CD4-positive, alpha-beta T cell (primary cell): ENCODE measurements at places on chromosomes 5 and 9.
A peak's percentile ranks its signal among the peaks of the same experiment; 100 is the strongest.

DNA sequence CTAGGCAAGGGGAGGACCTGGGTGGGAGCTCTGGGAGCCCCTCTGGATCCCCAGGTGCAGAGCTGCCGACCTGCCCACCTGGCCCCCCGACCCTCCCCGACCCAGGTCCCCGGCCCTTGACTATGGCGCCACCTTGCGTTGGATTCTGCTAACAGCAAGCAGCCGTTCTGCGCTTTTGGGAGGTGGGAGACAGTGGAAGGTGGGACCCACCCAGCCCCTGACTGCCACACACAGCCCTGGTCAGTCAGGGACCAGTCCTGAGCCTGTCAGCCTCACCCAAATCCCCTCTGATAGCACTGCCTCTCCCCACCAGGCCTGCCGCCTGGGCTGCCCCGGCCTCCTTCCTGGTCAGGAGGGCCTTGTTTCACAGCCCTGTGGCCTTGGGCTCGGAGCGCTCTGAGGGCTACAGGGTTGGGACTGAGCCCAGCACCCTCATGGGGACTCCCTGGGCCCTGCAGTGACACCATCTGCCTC lies 77.9 kb downstream of the HMCN2 start:
- peak; percentile 21 for DNase-seq

DNA sequence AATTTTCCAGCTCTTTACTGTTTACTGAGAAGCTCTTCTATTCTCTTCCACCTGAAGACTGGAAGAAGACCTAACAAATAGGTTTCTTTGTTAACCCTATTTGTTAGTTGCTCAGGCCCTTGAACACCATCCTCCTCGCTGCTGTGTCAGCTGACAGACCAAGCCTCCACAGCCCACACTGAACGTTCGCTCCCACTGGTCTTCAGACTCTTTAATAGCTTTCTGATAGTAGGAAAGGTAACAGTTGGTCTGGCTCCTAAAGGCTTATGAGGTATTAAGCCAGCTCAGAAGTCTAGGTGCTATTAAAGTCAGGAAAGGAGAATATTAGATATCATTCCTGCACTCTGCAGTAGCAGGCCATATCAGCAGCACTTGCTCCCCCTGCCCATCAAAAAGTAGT lies 23.3 kb upstream of the F2R start:
- DNase-seq, result no peak

DNA sequence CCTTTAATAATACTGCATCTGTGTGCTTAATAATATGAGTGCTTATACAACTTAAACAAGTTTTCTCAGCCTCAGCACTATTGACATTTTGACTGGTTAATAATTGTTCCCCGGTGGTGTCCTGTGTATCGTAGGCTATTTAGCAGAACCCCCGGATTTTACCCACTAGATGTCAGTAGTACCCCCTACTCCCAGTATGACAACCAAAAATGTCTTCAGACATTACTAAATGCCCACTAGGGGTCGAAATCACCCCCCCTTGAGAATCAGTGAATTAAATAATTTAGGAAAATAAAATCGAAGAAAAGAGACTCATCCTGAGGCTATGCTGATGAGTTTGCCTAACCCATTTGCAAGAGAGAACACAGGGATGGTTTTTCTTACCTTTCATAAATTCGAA lies 166.3 kb downstream of the ATP10B start:
- DNase-seq, result no peak

DNA sequence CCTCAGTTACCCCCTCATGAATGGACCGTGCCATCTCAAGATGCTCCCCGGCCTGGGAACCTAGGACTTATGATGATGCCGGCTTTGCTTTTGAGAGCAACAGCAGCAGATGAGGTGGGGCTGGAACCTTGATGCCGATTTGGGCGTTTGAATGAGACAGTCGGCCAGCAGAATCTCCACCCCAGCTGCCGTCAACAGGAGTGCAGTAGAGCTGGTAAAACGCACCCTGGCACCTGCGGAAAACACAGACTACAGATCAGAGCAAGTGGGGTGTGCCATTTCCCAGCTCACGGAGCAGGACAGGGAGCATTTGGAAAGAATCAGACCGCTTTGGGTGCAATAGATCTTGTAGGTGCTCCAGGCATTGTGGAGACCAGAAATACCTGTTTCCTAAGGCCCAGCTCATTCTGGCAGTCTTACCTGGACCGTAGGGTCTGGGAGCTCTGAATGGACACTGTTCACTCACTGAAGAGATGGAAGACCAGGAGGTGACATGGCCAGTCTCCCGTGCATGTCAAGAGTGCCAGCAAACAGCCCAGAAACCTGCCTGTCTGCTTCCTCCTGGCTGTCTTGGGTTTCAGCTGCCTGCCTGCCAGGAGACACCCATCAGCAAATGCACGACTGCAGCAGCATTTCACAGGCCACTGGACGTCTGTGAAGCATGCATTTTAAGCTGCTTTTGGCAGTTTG lies 317.7 kb upstream of the IRX4 start:
- DNase-seq, result no peak

- DNase-seq, result no peak
Measured at GRCh38 chr9:130906735-130907416, 10.3 kb upstream of the QRFP start.

DNA sequence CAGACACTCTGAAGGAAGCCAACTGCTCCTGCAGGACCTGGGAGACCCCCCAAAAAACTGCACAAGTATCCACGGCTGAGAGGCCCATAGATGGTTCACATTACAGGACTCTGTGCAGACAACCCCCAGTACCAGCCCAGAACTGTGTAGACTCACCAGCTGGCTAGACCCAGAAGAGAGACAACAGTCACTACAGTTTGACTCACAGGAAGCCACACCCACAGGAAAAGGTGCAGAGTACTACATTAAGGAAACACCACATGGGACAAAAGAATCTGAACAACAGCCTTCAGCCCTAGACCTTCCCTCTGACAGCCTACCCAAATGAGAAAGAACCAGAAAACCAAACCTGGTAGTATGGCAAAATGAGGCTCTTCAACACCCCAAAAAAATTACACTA lies 281.2 kb upstream of the RGMB start:
- peak; percentile 0 for DNase-seq

- no peak for DNase-seq
Measured at GRCh38 chr9:78899006-78899405, 602.1 kb downstream of the PSAT1 start.

- peak; percentile 52 for DNase-seq
Measured at GRCh38 chr5:180868960-180869359, 7.9 kb upstream of the ZFP62 start.
